ENCODE measurements at places on chromosomes 12 and 14.

- H3K36me3 ChIP-seq: peaks cover 20% of the 10 kb centered on the region
- H3K27me3 ChIP-seq: no peaks in the 10 kb centered on the region
- DNase-seq: no peak
- no peak overlapping the region for H3K4me3 ChIP-seq
- peaks cover 6% of the 10 kb centered on the region for H3K4me1 ChIP-seq
These were observed 17.3 kb upstream of the DNAH10 start for GRCh38 chr12:123744836-123745235.

GRCh38 chr12:8075935-8076334, 6.1 kb upstream of the NECAP1 start:
- H3K36me3 ChIP-seq: no peaks in the 10 kb centered on the region
- H3K27ac ChIP-seq: no peak overlapping the region
- H3K27me3 ChIP-seq: no peaks in the 10 kb centered on the region
- H3K4me1 ChIP-seq: peaks cover 9% of the 10 kb centered on the region

DNA sequence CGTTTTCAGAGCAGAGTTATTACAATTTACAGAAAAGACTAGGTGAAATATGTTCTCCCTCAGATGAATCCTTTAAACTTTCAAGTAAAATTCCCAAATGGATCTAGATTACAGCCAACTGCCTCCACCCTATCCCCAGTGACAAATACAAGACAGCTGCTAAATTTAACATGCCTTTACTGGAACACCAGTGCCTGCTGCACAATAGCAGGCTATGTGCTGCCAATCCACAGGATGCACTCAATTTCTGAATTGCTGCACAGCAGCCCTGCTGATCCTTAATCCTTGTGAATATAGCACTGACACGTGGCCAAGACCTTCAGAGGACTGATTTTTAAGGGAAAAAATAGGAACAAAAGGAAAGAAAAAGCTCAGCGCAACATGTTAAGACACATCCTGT, 128.9 kb downstream of the CCER1 start:
- H3K27ac ChIP-seq: no peak overlapping the region
- H3K4me1 ChIP-seq: no peaks in the 10 kb centered on the region
- DNase-seq: no peak
- H3K36me3 ChIP-seq: no peaks in the 10 kb centered on the region
- no peaks in the 10 kb centered on the region for H3K27me3 ChIP-seq
- no peak overlapping the region for H3K4me3 ChIP-seq

GRCh38 chr12:4705824-4706223, 14.4 kb upstream of the GALNT8 start:
- no peaks in the 10 kb centered on the region for H3K27me3 ChIP-seq
- no peak for DNase-seq
- no peak overlapping the region for H3K4me3 ChIP-seq

DNA sequence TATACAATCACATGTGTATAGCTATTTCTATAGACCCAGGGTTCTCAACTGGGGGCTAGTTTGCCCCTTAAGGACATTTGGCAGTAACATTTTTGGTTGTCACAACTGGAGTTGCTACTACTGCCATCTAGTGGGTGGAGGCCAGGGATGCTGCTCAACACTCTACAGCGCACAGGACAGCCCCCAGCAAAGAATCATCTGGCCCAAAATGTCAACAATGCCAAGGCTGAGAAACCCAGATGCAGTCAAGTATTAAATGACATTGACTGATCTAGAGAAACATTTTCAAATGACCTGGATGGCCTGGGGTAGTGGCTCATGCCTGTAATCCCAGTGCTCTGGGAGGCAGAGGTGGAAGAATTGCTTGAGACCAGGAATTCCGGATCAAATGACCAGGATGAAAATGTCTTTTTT, 5.8 kb downstream of the WSB2 start:
- H3K4me3 ChIP-seq: no peak overlapping the region
- H3K27me3 ChIP-seq: no peaks in the 10 kb centered on the region
- H3K27ac ChIP-seq: no peak overlapping the region
- peaks cover 37% of the 10 kb centered on the region for H3K4me1 ChIP-seq

All from astrocyte (in vitro differentiated cells and primary cell).